ENCODE measurements at places on chromosomes 16 and 17.
A peak's percentile ranks its signal among the peaks of the same experiment; 100 is the strongest.

- DNase-seq = peak; percentile 78
These were observed 56.4 kb upstream of the SLC25A19 start for GRCh38 chr17:75345514-75346167.

GRCh38 chr16:58393138-58393504, 850 bp downstream of the GINS3 start:
- DNase-seq = no peak

- DNase-seq = no peak
These were observed 239.4 kb downstream of the IRF8 start for GRCh38 chr16:86138121-86139085.

GRCh38 chr16:67803894-67804293, 2.5 kb downstream of the RANBP10 start:
- DNase-seq = no peak

GRCh38 chr17:15216481-15216880, 48.6 kb downstream of the PMP22 start:
- DNase-seq = no peak

- no peak for DNase-seq
These were observed 46.5 kb upstream of the CPNE2 start for GRCh38 chr16:57045694-57046381.

DNA sequence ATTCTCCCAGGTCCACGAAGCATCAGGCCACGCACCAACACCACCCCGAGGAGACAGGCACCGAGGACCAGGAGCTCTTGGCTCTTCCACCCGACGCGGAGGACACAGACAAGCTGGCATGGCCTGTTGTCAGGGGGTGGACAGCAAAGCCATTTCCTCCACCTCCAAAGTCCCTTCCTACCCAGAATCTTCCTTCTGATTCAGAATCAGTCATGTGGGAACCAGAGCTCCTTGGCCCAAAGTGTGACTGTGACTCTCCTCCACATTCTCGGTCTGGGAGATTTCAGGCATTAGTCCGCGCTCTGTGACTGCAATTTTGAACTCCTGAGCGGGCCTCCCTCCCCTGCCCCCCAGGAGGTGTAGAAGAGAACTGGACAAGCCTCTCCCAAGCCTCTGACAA, 9.2 kb downstream of the DNAH17 start:
- no peak for DNase-seq

DNA sequence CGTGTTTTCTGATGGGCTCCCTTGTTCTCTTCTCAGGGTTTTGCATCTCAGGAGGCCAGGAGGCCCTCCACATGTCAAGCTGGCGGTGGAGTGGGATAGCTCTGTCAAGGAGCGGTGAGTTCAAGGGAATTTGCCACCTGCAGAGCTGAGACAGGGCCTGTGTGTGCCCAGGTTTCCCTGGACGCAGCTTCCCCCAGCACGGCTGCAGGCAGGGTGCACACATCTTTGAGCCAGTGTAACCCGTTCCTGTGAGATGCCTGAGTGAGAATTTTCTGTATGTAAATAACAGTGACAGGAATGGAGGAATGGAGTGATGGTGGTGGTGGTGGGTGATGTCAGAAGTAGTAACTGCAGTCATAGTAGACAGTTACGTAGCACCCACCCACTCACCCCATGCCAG, 54.8 kb downstream of the USP43 start:
- no peak for DNase-seq

- DNase-seq = no peak
These were observed 451 bp downstream of the IL32 start for GRCh38 chr16:3065742-3066439.

- DNase-seq = peak; percentile 56
These were observed 61.2 kb upstream of the MED13 start for GRCh38 chr17:62126292-62126691.

- no peak for DNase-seq
These were observed 98.4 kb downstream of the ADCY9 start for GRCh38 chr16:4017807-4018206.

GRCh38 chr16:3115561-3115960, 3.2 kb downstream of the ZNF205 start:
- DNase-seq = no peak

- peak; percentile 57 for DNase-seq
These were observed 1.0 kb downstream of the NOG start for GRCh38 chr17:56594320-56595107.

DNA sequence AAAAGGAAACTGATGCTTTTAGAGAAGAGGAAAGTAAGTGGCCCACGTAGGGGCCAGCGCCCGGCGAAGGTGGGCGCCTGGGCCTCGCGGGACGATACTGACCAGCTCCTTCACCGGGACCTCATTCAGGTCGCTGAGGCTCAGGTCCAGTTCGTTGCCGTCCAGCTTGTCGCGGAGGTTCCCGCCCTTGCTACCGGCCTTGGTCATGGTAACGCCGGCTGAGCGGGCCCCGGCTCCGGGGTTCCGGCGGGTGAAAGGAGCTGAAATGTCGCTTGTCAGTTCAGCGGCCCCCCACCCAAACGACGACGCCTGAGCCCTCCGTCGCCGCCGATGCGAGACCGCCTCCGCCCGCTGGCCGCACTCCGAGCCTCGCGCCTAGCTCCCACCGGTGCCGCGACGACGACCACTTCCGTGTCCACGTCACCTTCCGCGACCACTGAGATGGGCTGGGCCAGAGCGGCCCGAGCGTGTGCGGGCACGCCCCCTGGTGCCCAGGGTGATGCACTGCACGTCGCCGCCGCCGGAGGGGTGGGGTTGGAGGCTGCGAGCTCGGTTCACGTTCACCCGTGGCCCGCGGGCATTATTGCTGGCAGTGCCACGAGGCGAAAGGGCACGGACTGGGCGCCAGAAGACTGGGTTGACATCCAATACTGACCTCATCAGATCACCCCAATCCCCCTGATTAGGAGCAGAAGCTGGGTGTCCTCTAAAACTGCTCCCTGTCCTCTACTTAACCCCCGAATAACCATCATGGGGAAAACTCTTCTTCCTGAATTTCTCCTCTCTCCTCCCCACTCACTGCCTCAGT, at the start of gene LRRC59:
Gene LRRC59, minus strand, starts transcription at position 413 of the 808 bp plus-strand sequence. Its CDS starts 206 bp downstream, at position 207.
- DNase-seq = peak; percentile 93

DNA sequence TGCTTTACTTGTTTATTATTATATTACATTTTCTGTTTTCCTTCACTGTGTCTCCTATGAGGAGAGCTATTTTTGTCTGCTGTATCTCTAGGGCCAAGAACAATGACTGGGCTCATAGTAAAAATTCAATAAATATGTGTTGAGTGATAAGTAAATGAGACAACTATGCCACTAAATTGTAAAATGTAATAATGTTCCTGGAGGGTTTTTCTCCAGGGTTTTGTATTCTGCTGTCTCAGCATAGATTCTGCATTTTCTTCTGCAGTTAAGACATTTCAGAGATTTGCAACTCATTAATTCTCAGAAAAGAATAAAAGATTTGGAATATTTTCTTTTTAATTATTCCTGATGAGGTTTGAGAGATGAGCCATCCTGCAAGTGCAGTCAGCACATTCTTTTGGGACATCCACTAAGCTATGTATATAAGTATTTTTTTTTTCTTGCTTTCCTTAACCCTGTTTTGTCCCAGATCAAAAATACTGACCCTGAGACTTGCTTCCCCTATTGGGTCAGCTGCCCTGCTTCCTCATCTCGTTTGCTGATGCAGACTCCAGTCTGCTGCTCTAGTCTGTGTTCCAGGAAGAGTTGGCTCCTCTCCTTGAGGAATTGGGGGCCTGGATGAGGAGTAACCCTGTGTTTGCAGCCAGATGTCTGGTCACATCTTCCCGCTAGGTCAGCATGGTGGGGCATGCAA, 122.9 kb downstream of the ABCA8 start:
- no peak for DNase-seq

- no peak for DNase-seq
These were observed 18.6 kb downstream of the KCTD2 start for GRCh38 chr17:75065562-75066151.

DNA sequence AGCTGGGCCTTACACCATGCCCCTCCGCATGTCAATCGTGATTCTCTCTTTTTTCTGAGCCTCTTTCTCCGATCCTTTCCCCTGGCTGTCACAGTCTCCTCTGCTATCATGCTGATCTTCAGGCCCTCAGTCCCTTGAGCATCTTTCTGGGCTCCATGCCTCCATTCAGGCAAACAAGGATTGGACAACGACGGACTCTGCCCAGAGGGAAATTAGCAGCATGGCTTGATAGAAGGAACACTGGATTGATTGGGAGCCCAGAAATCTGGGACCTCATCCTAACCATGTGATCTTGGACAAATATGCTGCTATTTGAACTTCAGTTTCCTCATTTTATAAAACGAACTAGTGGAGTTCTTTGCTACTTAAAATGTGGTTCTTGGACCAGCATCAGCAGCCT, 19.6 kb upstream of the PHF12 start:
- DNase-seq = no peak

DNA sequence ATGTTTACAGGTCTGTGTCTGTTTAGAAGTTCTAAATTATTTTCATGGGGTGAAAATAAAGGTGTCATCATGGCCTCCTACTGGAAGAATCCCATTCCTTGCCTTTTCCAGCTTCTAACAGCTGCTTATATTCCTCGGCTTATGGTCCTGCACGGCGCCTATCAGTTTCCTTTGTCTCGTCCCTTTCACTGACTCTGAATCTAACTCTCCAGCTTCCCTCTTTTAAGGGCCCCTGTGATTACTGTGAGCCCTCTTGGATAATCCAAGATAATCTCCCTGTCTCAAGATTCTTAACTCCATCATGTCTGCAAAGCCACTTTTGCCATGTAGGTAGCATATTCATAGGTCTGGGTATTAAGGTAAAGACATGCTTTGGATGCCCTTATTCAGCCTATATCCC, 441.0 kb upstream of the ERCC4 start:
- DNase-seq = no peak
